Ovary (tissue), 10 donors: ENCODE measurements at places on chromosomes 2 and 18. TPM values are rescaled to one million over a fixed set of nuclear protein-coding genes. Genes with fewer than 3 reads are reported as not detected.

Gene SIX3
- not detected for total RNA-seq

Gene C2orf80
- total RNA-seq: not detected

Gene GMPPA
- 34.5 TPM for total RNA-seq

Gene NGEF
- total RNA-seq: 1.1 TPM

Gene ABCB11
- not detected for total RNA-seq

Gene LRP1B
- total RNA-seq: 0.18 TPM

Gene PNPT1
- total RNA-seq: 17.0 TPM

Gene RAB1A
- total RNA-seq: 57.5 TPM

Gene ERBB4
- 1.3 TPM for total RNA-seq
